ENCODE measurements at places on chromosomes 1 and 21.
A peak's percentile ranks its signal among the peaks of the same experiment; 100 is the strongest.

- DNase-seq = no peak
These were observed 6.6 kb downstream of the ZMYND12 start for GRCh38 chr1:42449256-42449655.

GRCh38 chr1:8812081-8812480, 5.4 kb downstream of the RERE start:
- DNase-seq = no peak

- DNase-seq = no peak
These were observed 29.6 kb upstream of the CPLANE2 start for GRCh38 chr1:16266411-16267118.

GRCh38 chr1:37958690-37959089, 11.8 kb upstream of the INPP5B start:
- DNase-seq = peak; percentile 75

DNA sequence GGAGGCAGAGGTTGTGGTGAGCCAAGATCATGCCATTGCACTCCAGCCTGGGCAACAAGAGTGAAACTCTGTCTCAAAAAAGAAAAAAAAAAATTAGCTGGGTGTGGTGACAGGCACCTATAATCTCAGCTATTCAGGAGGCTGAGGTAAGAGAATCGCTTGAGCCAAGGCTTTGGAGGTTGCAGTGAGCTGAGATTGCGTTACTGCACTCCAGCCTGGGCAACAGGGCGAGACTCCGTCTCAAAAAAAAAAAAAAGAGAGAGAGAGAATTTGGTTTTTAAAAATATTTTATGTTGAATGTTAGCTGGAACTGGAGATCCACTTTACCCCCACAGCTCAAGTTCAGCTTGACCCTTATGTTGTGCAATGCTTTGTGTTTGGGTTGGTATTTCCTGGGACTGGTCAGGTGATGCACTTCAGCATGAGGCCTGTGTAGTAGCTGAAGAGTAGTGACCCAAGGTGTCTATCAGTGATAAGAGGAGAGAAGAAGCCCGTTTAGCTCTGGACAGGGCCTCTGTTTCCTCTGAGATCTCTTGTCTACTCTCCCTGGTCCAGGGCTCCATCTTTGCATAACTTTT, 36.8 kb upstream of the MACF1 start:
- no peak for DNase-seq

- no peak for DNase-seq
These were observed 2.9 kb downstream of the PGBD5 start for GRCh38 chr1:230423261-230423660.

GRCh38 chr21:29233611-29234540, 64.8 kb upstream of the BACH1 start:
- no peak for DNase-seq

DNA sequence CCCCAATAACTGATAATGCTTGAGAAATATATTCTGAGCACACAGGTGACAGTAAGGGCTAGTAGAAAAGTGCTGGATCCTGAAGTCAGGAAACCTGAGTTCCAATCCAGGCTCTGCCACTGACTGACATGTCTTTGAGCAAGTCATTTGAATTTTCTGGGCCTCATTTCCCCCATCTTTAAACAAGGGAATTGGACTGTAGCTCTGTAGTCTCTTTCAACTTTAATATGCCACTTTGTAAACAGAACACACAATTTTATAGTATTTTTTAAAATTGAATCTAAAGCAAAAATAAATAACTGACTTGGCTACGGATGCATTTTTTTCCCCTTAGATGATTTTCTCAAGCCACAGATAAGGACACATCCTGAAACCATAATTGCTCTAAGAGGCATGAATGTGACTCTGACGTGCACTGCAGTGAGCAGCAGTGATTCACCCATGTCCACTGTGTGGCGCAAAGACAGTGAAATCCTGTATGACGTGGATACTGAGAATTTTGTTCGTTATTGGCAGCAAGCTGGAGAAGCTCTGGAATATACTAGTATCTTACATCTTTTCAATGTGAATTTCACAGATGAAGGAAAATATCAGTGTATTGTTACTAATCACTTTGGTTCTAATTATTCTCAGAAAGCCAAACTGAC, 37.0 kb downstream of the LRIG2 start:
- peak; percentile 77 for DNase-seq

DNA sequence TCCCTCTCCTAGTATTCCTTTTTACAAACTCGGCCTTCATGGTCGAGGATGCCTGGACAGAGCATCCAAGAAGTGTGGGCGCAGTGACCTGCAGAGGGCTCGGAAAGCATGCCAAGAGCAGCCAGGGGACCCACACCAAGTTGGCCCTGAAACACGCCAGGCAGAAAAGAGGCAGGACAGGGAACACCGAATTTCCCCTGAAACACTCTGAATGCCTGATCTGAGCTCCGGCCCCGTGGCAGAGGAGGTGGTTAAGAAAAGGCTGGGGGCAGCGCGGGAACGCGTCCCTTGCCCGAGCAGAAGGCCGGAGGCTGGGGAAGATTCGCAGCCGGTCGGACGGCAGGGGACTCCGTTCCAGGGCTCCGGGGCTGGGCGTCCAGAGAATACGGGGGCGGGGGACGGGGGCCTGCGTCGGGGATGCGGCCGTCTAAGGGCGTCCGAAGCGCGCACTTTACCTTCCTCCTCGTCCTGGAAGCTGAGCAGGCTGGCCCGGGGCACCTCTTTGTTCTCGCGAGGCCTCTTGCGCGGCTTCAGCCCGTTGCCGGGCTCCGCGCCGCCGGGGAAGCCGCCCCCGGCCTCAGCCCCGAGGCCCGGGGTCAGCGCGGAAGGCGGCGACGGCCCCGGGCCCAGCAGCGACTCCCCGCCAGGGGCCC, 558 bp downstream of the PAXBP1 start:
- peak; percentile 74 for DNase-seq

DNA sequence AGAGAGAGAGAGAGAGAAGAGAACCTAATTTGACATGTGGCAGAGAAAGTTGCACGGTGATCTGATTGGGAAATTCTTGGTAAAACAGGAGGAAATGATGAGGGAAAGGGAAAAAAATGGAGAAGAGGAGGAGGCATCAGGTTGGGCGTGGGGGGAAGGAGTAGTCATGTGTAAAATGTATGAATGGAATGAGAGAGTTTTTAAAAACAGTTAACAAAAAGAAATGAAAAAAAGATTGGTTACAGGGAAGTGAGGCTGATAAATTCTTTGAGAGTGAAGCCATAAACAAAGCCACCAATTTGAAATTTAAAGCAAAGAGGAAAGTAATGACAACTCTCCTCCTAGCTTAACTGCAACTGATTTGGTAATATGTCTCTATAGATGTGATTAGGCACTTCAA, 409.2 kb downstream of the USH2A start:
- DNase-seq = no peak

DNA sequence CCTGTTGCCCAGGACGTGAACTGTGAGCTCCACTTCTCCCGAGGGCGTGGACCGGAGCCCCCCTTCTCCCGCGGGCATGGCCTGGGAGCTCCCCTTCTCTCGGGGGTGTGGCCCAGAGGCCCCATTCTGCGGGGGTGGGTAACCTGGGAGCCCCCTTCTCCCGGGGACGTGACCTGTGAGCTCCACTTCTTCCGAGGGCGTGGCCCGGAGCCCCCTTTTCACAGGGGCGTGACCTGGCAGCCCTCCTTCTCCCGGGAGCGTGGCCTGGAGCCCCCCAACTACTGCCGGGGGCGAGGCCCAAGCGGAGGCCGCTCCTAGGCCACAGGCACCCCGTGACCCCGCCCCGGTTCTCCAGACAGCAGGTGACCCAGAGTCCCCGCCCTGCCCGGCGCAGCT, 320 bp downstream of the C1orf174 start:
- DNase-seq = peak; percentile 35

DNA sequence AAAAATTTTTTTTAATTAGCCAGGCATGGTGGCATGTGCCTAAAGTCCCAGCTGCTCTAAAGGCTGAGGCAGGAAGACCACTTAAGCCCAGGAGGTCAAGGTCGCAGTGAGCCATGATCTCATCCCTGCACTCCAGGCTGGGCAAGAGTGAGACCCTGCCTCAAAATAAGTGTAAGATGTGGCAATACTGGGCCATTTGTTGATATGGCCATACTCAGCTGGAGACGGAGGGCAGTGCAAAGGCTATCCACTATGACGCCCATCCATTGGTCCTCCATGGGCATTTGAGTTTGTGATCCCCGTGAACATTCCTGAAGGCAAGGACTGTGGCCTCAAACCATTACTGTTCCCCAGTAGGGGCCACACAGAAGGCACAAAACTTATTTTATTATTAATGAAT, 1.5 kb downstream of the CASP9 start:
- no peak for DNase-seq

DNA sequence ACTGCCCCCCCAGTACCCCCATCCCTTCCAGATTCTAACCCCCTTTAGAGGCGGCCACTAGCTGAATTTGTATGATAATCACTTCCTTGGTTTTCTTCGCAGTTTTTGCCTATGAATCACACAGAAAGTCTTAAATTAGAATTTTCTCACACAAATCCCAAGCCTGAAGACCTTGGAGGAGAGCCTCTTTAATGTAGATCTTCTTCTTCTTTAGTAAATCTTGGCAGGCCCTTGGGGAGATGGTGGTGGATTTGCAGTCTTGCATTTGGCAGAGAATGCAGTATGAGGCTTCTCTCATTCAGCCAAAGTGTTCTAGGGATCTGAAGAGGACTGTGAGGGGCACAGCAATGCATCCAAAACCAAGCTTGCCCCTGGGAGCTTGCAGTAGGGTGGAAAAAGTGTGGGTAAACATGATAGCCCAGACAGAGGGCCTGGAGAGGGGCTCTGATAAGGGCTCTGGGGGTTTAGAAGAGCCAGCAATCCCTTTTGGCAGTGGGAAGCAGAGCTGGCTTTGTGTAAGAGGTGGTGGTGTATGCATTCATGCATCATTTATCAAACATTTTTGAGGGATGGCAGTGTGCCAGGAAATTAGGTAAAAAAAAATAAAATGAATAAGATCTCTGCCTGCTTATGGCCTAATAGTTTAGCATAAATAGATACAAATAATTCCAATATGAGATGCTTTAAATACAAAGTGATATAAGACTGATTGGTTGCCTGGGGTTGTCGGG, 7.7 kb upstream of the CDC42 start:
- peak; percentile 32 for DNase-seq

DNA sequence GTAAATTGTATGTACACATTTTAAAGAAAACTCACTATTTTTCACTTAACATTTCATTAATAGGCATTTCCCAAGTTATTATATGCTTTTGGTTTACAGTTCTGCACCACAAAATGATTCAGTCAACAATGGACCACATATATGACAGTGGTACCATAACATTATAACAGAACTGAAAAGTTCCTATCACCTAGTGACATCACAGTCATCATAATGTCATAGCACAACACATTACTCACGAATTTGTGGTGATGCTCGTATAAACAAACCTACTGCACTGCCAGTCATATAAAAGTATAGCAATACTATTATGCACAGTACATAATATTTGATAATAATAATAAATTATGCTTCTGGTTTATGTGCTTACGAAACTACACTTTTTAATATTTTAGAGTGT, 30.9 kb downstream of the DNAI4 start:
- DNase-seq = no peak

- no peak for DNase-seq
These were observed 2.4 kb upstream of the C1orf115 start for GRCh38 chr1:220687809-220688208.

GRCh38 chr21:40408561-40408960, 438.4 kb downstream of the DSCAM start:
- DNase-seq = no peak

DNA sequence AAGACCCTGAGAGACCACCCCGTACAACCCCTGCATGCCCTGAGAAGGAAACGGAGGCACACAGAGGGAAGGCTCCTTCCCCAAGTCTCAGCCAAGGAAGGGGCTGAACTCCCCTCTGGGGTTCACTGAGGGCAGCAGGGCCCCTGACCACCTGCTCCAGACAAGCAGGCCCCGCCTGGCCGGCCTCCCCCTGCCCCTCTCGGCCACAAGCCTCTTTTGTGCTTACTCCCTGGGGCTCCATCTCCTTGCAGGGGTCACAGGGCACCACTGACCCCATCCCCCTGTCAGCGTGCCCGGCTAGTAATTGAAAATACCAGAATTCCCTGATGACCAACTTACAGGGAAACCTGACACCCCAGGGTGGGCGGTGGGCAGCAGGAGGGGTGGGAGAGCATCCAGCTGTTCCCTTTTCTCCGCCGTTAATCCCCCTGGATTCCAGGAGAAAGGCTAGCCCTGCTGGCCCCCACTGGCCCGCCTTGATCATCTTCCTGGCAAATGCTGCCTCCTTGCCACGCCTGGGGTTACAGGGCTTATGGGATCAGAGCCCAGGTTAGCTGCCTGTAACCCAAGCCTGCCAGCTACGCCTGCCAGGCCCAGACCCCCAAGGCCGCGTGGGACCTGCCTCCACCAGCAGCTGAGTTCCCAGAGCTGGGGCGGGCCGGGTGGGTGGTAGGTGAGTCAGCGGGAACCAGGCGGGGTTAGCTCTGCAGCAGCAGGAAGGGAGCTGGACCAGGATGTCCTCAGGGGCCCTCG, 96.1 kb downstream of the LACTBL1 start:
- DNase-seq = no peak

- peak; percentile 90 for DNase-seq
These were observed 177.7 kb downstream of the ADSS2 start for GRCh38 chr1:244273845-244274619.

GRCh38 chr1:232511172-232511571, 118.8 kb downstream of the SIPA1L2 start:
- no peak for DNase-seq

DNA sequence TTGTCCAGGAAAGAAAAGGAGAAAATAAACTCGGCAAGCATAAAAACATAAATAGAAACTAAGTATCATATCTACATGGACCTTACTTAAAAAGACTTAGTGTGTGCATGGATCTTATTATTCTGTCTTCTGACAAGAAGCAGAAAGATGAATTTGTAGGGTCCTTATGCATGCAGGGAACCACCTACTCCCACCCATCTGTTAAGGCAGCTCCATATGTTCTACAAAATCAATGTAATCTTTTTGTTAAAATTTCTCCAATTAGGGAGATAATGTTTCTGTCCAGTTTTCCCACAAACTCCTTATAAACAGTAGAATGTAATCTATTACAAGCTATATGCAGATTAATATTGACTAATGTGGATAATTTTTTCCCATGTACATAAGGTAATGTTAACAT, 13.9 kb upstream of the PTPN14 start:
- no peak for DNase-seq

DNA sequence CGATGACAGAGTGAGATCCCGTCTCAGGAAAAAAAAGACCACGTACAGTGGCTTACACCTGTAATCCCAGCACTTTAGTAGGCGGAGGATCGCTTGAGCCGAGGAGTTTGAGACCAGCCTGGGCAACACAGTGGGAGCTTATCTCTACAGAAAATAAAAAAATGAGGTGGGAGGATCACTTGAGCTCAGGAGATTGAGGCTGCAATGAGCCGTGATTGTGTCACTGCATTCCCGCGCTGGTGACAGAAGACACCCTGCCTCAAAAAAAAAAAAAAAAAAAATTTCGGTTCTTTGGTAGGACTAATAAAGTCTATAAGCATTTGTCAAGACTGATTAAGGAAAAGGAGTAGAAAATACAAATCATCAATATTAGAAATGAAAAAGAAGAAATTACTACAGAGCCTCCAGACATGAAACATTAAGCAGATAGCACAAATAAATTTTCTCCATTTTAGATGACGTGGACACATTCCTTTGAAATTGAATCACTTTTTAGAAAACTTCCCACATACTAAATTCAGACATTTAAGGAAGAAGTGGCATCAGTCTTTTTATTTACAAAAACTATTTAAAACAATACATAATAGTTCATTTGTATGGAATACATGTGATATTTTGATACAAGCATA, 30.4 kb downstream of the MORC3 start:
- DNase-seq = peak; percentile 11

GRCh38 chr1:53092659-53093450, 30.8 kb downstream of the PODN start:
- DNase-seq = no peak

- no peak for DNase-seq
These were observed 872 bp downstream of the TSTD1 start for GRCh38 chr1:161037661-161038522.

GRCh38 chr1:43367904-43368645, at the start of gene ELOVL1:
Gene ELOVL1, minus strand, starts transcription at chr1:43368011. Its CDS starts 2,402 bp downstream, at chr1:43365609.
- peak; percentile 97 for DNase-seq
